ENCODE measurements at places on chromosomes 16 and 17.

DNA sequence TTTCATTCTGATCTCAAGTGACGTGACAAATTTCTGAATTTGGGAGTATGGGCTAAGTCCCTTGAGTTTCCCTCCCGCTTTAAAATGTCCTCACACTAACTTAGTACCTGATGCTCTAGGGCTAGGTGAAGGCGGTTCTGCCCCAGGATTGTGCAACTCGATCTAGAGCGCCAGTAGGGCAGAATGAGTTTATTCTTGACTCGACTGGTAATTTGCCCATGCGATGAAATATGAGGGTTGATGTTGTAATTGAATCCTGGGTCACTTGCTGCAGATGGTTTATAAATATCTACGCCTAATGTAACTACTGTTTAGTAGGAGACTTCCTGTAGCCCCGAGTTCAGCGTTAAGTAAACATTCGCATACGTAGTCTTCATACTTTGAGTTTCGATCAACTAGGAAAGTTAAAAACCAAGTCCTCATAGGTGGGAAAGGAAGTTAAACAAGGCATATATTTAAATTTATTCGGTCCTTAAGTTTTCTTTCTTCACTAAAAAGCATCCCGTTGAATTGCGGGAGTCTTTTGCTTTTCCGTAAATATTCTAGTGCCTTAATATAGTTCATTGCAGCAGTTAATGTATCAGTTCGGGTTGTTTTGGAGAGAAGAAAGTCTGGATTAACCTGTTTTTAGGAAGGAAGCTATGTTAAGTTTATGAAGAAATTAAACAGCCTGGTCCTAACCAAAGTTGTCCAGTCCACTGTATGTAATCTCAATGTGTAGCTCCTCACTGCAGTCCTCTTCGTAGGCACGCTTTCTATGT, 1.6 kb downstream of the CTCF start:
- no peak for DNase-seq

DNA sequence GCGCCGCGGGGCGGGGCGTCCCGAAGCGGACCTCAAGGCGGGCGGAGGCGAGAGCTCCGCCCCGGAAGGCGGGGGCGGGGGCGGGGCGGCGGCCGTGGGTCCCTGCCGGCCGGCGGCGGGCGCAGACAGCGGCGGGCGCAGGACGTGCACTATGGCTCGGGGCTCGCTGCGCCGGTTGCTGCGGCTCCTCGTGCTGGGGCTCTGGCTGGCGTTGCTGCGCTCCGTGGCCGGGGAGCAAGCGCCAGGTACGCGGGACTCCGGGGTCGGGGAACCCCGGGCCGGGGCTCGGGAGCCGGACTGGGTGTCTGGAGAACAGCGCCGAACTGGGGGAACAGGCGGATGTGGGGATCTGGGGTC, at the start of gene TNFRSF12A:
Gene TNFRSF12A, plus strand, starts transcription at position 122 of the 357 bp plus-strand sequence. Its CDS starts 30 bp downstream, at position 152.
- peak; percentile 59 for DNase-seq

DNA sequence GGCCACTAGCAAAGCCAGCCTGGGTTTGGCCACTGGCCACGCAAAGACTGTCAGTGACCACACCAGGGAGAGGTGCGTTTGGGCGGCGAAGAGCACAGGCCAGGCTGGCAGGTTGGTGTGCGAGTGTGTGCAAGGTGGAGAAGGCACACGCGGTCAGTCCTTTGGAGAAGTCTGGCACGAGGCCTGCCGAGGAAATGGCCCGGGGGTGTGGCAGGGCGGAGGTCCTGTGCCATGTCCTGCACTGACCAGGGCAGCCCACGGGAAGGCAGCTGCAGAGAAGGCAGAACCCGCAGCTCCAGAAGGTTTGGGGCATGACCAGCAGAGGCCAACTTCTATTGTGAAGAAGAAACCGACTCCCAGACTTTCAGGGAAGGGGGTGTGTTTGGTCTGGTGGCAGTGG, 90.8 kb downstream of the ADCY9 start:
- no peak for DNase-seq

DNA sequence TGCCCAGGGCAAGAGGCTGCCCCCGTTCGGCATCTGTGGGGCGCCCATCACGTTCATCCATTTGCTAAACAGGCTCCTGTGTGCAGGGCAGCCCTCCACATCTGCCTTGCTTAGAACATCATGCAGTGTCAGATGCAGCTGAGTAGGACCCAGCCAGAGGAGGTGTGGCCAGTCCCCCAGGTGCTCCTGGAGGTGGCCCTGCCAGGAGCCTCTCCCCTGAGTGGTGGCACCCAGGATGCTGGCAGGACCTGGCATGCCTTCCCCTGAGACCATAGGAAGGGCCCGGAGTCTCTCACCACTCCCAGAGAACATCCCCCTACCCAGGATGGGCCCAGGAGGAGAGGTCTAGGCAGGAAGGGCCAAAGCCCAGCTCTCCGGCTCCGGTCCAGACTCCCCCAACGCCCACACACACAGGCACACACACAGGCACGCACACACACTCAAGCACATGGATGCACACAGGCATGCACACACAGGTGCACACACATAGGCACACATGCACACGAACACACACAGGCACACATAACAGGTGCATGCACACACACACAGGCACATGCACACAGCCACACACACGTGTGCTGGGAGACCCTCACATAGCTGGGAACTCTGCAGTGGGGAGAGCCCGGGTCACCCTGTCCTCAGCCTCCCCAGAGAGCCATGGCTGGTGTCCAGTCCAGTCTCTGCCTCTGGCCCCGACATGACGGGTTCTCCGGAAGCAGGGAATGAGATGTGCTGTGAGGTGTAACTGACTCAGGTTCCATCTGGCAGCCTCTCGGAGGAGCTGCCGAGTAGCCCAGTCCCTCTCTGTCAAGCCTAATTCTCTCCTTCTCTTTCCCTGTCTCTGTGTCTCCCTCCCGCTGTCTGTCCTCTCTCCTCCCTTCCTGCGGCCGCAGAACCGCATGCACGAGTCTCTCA, 74.6 kb downstream of the AMFR start:
- DNase-seq: no peak

DNA sequence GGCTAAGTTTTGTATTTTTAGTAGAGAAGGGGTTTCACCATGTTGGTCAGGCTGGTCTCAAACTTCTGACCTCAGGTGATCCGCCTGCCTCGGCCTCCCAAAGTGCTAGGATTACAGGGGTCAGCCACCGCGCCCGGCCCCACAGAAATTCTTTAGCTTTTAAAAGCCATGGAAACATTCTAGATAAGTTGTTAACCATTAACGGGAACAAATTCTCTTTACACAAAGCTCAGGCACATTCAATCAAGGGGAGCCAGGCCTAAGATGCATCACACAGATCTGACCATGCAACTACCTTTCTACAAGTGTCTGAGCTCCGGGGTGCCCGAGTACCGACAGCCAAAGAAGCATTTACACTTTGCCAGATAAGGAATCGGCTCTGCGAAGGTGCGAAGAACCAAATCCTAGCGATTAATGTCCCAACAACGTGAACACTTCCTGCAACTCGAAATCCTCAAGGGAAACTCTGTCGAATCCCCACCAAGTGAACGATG, 1.0 kb downstream of the EMC8 start:
- DNase-seq: no peak

DNA sequence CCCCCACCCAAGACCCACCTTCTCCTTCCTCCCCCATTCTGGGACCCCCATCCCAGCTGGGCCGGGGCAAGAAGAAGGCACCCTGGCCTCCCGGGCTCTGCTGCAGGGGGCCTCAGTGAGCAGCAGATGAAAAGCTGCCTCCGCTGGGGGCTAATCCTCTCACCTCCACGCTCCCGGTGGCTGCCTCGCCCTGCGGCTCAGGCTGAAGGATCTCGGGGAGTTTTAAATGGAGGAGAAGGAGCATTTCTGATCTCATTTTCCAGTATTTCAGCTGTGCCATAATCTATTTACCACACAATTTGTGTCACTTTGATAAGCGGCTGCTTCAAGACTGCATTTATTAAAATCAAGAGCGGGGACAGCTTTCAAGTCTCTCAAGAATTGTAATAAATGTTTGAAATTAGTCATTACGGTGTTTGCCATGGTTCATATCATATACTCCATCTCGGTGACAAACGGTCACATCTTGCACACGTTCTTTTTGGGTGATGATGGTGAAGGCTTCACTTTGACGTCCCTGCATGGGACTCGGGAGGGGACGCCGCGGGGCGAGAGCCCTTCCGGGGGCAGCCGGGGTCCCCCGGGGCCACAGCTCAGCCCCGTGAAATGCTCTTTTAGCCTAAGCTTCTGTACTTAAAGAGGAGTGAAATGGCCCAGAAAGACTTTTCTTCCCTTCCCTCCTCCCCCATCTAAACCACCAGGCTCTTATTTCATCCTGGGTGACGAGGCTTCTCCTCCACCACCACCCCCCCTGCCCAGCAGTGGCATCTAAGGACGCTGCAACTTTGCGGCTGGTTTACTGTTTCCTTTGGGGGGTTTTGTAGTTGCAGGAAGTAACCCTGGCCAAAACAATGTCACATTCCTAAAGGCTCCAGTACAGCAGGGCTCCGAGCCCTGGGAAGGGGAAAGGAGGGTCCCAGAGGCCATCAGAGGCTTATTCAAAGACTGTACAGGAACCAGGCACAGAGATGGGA, 313.1 kb upstream of the TNRC6C start:
- DNase-seq: no peak

DNA sequence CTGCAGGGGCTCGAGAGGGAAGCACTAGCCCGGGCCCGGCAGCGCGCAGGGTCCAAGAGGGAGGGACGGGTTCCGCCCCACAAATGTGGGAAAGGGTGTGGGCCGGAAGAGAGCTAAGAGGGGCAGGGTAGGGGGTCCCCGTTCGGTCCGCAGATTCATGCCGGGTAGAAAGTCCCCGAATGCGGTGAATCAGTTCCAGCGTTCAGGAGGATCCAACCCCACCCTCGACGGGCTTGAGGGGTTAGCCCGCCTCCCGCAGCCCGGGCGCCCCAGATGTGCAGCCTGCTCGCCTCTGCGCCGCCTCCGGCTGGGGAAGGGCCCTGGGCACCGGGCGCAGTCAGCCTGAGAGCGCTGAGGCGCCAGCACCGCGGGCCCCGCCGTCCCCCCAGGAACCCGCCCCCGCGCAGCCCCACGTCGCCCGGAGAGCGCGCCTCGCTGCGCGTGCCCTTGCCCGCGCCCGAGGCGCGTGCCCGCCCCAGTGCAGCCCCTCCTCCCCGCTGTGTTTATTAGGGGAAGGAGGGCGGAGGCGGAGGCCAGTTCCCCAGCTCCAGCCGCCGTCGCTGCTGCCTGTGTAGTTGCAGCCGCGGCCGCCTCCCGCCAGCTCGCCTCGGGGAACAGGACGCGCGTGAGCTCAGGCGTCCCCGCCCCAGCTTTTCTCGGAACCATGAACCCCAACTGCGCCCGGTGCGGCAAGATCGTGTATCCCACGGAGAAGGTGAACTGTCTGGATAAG, at the start of gene LASP1:
Gene LASP1, plus strand, starts transcription at position 533 of the 733 bp plus-strand sequence. Its CDS starts 132 bp downstream, at position 665.
- peak; percentile 79 for DNase-seq

DNA sequence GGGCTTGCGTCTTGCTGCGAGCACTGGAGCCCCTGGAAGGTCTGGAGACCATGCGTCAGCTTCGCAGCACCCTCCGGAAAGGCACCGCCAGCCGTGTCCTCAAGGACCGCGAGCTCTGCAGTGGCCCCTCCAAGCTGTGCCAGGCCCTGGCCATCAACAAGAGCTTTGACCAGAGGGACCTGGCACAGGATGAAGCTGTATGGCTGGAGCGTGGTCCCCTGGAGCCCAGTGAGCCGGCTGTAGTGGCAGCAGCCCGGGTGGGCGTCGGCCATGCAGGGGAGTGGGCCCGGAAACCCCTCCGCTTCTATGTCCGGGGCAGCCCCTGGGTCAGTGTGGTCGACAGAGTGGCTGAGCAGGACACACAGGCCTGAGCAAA, 7.4 kb downstream of the MPG start:
- no peak for DNase-seq

- DNase-seq: no peak
Measured at GRCh38 chr17:39175695-39176093, 9.7 kb upstream of the ARL5C start.

DNA sequence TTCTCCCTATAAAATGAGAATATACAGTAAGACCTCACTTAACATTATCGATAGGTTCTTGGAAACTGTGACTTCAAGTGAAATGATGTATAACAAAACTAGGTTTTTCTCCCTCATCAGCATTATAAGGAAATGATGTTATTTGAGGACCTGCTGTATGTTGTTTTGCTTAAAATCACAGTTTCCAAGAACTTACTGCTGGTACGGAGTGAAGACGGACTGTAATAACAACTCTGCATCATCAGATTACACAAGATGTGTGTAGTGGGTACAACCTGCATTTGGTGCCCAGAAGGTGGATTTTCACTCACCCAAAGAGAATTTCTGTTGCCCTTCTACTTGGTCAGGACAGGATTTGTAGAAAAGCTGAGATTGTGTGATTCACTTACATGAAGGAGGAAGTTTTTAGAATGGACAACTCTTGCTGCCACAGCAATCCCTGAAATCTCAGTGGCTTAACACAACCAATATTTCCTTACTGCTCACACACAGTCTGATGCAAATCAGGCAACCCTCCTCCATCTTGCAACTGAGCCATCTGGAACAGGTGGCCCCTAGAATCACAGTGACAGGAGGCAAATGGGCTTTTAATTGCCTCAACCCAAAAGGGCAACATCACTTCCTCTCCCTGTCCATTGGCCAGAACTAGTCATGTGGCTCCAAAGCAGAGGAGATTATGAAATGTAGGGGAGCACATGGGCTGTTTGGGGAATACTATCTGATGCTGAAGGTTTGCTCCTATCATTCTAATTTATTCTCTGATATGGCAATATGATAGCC, 67.6 kb upstream of the CACNG5 start:
- DNase-seq: no peak

DNA sequence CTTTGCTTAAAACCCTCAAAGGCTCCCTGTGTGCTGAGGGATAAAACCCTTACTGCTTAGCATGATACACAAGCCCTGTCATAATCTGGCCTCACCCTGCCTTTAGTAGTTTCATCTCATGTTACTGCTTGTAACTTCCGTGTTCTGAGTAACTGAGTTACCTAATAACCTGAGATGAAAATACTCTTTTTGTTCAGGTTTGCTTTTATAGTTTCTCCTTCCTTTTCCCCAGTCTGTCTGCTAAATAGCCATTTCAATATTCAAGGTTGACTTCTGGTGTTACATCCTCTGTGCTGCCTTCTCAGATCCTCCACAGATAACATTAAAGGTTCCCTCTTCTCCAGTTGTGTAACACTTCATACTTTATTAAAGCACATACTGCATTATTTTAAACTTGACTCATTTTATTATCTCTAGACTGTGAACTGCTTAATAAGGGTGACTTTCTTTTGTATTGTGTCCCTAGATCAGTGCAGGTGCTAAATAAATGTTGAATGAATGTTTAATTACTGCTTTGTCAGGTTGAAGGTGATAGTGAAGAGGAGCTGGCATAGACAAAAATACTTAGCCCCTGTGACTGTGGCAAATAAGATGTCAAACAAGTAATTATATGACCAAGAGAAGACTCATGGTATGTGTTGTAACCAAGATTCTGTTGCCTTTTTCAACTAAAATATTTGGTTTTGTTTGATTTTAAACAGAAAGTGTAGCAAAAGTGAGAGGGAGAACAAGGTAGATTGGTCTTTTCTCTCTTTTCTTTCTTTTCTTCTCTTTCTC, 47.8 kb downstream of the NFAT5 start:
- no peak for DNase-seq

GRCh38 chr16:22885951-22886350, 72.0 kb downstream of the HS3ST2 start:
- DNase-seq: no peak

GRCh38 chr16:88798772-88799455, 4.7 kb upstream of the CDT1 start:
- DNase-seq: no peak

Measured in neural crest cell (in vitro differentiated cells).